Testis (tissue), 5 donors: ENCODE measurements at places on chromosomes 3 and 15. TPM values are rescaled to one million over a fixed set of nuclear protein-coding genes. Genes with fewer than 3 reads are reported as not detected.

Gene CPA3
- 6.4 TPM for total RNA-seq

Gene PRTG
- 26.3 TPM for total RNA-seq

GRCh38 chr3:34382859-34383258 is 584.4 kb downstream of the PDCD6IP start:
- no peak for DNase-seq

GRCh38 chr3:111761309-111761795 is 97.7 kb upstream of the PHLDB2 start:
- no peak for DNase-seq

DNA sequence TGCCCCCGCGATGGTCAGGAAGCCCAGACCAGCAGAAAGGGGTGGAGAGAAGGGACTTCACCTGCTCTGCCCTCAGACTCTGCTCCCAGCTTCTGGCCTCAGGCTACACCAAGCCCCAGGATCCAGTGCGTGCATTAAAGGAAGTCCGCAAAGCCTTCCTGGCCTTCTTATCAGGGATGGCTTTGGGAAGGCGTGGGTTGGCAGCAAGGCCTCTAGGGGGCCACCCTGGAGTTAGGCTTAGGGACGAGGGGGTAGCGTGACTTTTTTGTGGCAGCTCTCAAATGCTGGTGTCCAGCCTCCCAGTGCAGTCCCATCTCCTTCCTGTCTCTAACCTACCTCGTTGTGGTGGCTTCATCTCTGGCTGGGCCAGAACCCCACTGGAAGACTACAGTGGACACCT is 18.9 kb upstream of the RPL29 start:
- no peak for DNase-seq
